Right kidney (tissue), 9 donors: ENCODE measurements at places on chromosomes 12 and 14.

DNA sequence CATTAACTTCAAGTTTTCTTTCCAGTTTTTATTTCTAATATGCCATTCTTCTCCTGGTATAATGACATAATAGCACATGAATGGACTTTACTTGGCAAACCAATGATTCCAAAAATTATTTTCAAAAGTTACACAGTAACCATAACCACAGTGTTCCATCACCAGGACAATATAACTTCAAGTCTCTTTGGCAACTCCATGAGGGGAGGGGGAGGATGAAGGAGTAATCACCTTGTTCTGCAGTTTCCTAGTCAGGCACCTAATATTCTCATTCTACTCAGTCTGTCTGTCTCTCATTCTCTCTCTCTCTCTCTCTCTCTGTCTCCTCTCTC is 66.6 kb downstream of the BTG1 start:
- no peak for DNase-seq

DNA sequence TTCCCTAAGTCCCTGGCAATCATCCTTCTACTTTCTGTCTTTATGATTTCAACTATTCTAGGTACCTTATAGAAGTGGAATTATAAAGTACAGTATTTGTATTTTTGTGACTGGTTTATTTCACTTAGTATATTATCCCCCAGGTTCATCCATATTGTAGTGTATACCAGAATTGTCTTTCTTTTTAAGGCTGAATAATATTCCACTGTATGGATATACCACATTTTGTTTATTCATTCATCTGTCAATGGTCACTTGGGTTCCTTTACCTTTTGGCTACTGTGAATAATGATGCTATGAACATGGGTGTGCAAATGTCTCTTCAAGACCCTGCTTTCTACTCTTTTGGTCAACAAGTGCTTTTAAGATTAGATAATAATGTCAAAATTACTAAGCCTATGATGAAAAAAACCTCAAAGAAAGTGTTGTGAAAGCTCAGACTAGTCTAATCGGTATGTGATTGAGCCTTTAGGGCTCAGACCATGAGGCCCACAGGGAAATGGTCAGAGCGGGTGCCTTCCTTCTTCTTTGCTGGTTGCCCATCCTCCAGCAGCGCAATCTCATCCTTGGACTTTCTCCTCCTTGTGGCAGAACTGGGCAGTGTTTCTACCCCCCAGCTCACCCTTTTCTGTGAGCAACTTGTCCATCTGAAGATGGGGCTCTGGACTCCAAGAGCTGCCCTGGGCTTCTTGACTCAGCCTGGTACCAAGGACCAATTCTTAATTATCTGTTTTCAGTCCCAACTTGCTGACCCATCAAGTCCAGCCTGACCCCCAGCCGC is 105.4 kb downstream of the TTC8 start:
- DNase-seq = no peak

DNA sequence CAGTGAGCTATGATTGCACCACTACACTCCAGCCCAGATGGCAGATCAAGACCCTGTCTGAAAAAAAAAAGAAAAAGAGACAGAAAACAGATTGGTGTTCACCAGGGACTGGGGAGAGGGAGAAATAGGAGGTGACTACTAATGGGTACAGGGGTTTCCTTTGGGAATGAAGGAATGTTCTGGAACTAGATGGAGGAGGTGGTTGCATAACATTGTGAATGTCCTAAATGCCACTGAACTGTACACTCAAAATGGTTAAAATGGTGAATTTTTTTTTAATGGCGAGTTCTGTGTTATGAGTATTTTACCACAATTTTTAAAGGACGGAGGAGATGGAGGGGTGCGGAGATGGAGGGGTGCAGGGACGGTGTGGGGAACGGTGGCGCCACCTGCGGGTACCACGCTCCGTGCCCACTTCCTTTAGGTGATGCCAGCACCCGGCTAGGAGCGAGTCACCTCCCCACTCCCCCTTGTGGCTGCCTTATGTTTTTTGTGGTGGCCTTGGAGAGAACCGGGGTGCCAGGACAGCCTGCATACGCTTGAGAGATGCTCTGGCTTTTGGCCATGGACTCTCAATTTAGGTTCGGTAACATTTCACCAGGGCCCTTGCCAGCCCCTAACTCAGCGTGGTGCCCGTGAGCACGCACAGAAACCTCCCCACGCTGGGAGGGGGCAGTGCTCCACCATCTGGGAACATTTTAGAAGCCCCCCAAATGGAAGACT is 16.1 kb downstream of the UBC start:
- DNase-seq = no peak

DNA sequence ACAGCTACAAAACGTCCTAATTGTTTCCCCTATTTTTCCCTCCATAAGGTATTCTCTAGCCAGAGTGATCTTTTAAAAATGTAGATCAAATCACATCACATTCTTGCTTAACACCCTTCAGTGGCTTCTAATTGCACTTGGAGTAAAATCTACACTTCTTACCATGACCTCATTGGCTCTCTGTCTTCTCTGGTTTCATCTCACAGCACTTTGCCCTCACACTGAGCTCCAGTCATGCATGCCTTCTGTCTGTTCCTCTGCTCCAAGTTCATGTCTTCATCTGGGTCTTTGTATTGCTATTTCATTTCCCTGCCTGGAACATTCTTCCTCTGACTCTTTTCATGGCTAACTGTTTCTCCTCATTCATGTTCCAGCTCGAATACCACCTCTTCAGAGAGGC is 220.4 kb upstream of the GARIN6 start:
- DNase-seq = no peak

- no peak for DNase-seq
Observed at GRCh38 chr12:45093051-45093450, 42.2 kb upstream of the DBX2 start.

GRCh38 chr12:122834104-122834920 is 945 bp upstream of the HIP1R start:
- DNase-seq = peak; percentile 90

GRCh38 chr12:65642061-65642661 is 182.1 kb upstream of the HMGA2 start:
- no peak for DNase-seq

GRCh38 chr12:10453156-10453555 is at the start of gene KLRC1:
Gene KLRC1, minus strand, starts transcription at chr12:10453377. Its CDS starts 2,221 bp downstream, at chr12:10451156.
- no peak for DNase-seq

DNA sequence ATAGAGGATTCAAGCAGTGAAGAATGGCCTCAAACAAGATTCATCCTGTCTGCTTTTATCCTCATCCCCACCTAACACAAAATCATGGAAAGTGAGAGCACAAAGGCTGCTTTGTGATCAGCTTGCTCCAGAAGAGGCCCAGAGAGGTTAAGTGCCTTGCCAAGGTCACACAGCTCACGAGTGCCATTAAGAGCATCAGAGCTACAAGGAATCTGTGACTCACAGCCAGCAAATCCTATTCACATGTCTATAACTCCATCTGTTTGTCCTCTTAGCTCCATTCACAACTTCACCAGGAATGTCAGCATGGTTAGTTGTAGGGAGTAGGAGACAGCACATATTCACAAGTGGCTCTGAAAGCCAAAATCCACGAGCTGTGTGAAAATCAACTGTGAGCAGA is 79.8 kb downstream of the TTC9 start:
- no peak for DNase-seq

- no peak for DNase-seq
Observed at GRCh38 chr12:46946137-46946536, 120.3 kb upstream of the SLC38A4 start.
